ENCODE measurements at places on chromosomes 3 and 15.

- DNase-seq = peak; percentile 80
Observed at GRCh38 chr15:34810443-34811129, 15.2 kb upstream of the ACTC1 start.

DNA sequence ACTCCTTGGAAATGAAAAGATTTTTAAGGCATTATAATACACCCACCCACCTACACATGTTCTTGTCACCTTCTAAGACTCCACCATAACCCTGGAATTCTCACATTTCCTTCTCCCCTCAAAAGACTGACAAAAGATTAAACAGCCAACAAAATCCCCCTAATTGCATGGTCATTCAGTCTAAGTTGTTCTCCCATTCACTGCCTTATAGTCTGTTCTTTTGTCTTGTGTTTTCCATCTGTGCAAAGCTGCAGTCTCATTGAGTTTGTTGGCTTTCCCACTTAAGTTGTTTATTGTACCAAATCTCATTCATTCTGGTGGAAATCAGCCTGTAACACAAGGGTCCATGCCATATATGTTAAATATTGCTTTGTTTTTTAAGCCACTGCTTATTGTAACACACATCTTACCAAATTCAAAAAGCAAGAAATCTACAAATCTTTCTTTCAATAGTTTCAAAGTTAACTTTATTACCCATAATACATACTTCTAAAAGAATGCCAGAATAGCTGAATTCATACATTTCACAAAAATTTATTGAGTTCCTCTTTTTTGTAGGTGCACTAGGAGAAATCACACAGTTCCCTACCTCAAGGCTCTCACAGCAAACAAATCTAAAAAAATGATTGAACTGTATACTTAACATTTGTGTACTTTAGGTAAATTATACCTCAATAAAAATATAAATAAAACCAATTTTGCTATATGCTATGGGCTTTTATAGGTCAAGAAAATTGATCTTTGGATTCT, 2.4 kb upstream of the RCN2 start:
- DNase-seq = no peak

GRCh38 chr3:166634091-166634746, 745.9 kb downstream of the ZBBX start:
- no peak for DNase-seq

DNA sequence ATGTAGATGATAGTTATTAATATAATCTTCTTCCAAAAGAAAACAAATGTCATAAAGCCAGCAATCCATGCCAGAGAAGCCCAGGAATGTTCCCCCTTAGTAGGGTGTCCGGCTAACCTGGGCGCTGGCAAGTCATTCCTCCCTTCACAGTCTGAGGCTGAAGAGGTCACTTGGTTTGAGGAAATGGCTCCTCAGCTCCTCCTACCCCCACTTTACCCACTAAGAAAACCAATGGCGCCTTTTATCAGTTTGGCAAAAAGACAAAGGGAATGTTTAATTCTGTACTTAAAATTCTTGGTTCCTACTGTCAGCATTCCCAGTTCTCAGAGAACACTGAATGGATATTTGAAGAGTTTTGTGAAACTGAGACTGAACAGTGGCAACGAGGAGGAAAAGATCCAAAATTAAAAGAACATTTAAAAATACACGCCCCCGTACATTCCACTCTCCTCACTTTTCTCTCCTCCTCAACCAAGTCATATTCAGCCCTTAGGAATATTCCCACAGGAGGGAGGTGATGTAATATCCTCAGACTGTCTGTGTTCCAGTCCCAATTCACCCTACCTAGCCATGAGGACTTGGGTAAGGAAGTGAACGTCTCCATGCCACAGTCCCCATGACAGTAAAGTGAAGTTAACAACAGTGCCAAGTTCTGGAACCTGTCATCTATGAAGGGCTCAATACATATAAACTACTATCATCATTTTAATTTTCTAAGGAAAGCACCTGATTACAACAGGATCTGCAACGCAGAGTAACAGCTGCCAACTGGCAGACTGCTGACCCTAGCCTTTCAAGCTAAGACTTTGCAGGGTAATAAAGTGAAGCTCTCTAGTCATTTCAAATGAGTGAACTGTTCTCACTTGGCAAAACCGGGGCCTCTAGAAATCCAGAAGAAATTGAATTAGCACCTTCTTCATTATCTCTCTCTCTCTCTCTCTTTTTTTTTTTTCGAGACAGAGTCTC, 234.5 kb upstream of the ICE2 start:
- DNase-seq = no peak

DNA sequence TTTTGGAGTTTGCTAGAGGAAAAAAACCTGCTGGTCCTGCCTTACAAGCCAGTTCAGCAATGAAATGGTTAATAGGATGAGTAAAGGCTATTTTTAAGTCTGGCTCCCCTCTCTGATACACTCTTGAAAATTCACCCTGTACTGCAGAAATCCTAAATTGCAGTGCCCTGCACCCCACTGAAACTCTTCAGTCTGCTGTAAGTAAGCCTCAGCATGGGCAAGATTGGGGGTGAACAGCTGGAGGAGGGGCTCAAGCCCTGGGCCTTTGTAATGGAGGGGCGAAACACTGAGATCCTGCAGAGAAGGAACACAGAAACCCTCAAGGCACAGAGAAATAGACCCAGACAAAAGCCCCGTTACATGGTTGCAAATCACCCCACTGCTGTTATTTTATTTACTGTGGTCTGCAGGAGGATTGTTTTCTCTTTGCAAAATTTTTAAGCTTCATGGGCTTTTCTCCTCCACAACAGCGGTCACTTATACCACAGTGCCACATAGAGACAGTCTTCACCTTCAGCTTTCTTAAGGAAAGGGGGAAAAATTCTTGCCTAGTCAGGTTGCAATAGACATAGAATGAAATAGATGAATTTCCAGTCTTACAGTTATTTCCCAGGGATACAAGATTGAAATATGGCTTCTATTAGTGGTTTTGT, 45.0 kb downstream of the SOX2 start:
- no peak for DNase-seq

GRCh38 chr3:42730294-42730693, 27.7 kb upstream of the HHATL start:
- DNase-seq = no peak

DNA sequence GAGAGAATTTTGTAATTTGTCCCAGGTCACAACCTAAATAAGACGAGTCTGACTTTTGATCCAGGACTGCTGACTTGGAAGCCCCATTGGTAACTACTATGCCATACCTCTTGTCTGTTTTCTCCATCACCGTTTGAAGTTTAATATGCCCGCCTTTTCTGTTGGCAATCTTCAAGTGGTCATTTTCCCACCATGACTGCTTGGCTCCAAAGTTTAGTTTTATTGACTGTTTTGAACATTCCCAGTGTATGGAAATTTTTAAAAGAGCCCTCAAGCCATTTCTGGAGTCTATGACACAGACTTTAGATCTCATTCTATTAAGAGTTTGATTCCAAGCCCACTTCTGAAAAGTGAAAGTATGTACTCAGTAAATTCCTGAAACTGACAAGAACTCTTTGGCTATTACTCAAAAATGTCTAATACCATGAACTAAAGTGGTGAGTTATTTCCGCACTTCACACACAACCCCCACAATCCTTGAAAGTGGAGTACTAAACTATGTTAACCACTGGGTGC, 136.7 kb upstream of the ADAMTS9 start:
- DNase-seq = no peak

DNA sequence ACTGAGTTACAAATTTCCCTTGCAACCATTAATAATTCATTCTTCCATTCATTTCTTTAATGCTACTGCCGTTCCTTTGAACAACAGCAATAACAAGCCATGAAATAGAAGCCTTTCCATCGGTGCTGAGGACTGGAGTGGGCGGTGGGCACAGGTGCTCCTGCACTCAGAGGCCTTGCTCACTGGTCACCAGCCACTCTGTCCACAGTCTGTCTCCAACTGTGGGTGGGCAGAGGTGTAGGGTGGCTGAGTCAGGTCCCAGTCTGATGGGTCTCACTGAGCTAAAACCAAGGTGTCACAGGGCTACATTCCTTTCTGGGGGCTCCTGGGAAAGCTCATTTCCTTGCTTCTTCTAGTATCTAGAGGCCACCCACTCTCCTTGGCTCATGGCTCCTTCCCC, 6.3 kb upstream of the FAM3D start:
- DNase-seq = no peak

DNA sequence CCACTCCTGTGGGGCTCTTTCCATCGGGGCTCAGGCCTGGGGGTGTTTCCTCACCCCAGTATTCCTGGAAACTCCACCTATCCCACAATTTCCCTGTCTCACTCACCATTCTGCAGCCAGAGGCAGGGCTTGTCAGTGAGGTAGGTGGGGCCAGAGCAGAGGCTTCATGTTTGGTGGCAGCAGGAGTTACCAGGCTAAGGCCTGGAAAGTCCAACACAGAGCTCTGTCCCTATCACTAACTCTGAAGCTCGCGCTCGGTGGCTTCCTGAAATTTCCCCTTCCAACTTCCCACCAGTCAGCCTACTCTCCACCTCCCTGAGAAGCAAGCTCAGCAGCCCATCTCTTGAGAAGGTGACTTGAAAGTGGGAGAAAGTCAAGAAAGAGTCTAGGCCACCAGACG, 44.2 kb downstream of the CDC25A start:
- no peak for DNase-seq

DNA sequence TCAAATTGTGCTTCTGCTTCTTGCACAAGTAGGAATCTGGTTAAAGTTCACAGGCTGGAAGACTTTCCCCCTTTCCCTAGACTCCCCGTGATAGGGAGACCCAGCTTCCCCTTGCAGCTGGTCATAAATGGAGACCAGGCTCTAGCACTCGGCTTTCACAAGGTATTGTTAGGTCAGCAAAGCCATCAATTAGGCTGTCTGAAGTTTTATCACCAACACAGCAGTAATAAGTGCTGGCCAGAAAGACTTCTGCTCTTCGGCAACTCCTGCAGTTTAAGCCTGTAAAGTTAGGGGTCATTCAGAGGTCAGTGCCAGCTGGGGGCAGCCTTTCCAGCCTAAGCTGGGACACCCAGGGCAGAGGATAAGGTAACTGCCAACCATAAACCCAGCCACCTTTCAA, 203.4 kb downstream of the MEIS2 start:
- DNase-seq = no peak

GRCh38 chr15:51186181-51186705, 91.5 kb upstream of the TNFAIP8L3 start:
- DNase-seq = no peak

GRCh38 chr3:70359711-70360110, 47.3 kb upstream of the MDFIC2 start:
- no peak for DNase-seq

DNA sequence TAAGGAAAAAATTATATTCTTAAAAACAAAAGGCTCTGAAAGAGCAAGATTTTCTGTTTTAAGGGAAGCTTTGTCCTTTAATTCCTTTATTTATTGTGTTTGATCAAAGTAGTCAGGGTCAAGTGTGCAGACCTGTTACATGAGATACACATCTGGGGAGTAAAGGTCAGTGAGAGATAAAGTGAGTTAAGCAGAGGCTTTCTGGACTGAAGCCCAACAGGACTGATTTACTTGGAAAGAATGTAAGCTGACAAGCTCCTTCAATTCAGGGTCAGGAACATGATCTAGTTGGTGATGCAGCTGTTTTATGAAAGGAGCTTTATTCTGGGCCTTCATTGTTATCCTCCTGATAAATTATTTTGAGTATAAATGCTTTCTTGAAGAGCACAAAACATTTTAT, 20.7 kb upstream of the OTOL1 start:
- DNase-seq = no peak

- no peak for DNase-seq
Observed at GRCh38 chr3:49649576-49649975, 24.6 kb upstream of the APEH start.

GRCh38 chr3:40718681-40719080, 193.9 kb downstream of the ZNF621 start:
- no peak for DNase-seq

- DNase-seq = no peak
Observed at GRCh38 chr3:129536804-129537203, 6.2 kb upstream of the H1-8 start.

- DNase-seq = no peak
Observed at GRCh38 chr3:46383951-46384330, 13.2 kb downstream of the CCR5 start.

- DNase-seq = peak; percentile 0
Observed at GRCh38 chr3:97658668-97659285, 105.8 kb upstream of the ARL6 start.

- no peak for DNase-seq
Observed at GRCh38 chr15:64349375-64349774, 6.6 kb downstream of the CSNK1G1 start.

DNA sequence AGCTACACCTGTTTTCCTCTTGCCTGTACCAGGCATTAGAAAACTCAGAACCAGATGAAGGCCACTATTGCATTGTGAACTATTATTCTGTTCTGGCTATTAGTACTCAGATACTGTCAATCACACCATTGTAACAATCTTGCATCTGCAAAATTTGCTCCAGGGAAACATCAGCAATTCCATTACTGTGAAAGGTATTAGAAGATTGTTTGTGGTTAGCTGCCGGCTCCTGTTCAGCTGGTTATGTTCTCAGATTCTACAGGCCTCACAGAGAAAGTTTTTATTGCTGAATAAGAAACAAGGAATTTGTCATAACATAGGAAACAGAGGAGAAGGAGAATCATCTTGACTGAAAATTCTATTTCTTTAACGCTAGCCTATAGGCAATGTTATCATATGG, 179.9 kb downstream of the PLOD2 start:
- DNase-seq = no peak

DNA sequence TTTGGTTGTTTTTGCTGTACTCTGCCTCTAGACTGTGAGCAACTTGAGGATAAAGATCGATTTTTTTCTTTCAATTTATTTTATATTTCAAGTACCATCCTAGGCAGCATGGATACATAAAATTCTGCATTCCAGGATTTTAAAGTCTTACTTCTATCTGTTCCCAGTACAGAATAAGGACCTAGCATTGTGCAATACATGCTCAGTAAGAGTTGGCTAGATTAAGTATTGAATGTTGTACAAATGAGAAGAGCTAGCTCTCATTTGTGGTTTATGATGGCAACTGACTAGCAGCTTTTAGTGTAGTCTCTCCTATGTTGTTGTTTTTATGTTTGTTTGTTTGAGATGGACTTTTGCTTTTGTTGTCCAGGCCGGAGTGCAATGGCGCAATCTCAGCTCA, 222.7 kb downstream of the TP63 start:
- DNase-seq = no peak

DNA sequence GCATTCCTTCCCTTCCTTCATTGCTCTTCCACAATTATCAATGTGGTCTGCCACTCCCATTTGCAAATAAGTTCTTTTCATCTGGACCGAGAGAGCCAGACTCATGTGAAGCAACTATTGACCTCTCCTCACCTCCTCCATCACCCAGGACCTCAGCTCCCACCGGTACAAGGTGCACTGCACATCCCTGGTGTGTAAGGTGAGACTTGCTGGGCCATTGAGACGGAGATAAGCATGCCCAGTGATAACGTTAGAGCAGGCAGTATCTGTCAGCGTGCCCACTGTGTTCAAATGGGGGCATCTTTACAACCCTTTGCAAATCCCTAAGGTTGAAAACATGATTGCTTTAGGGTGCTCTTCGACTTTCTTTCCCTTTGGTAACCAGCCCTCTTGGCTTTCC, 154.8 kb downstream of the ADAMTS17 start:
- no peak for DNase-seq
